Activated naive CD4-positive, alpha-beta T cell treated with anti-CD3 and anti-CD28 coated beads, Interleukin-2, amount 50 U/mL, for 16 hours (primary cell): ENCODE measurements at places on chromosomes 6 and 20.

DNA sequence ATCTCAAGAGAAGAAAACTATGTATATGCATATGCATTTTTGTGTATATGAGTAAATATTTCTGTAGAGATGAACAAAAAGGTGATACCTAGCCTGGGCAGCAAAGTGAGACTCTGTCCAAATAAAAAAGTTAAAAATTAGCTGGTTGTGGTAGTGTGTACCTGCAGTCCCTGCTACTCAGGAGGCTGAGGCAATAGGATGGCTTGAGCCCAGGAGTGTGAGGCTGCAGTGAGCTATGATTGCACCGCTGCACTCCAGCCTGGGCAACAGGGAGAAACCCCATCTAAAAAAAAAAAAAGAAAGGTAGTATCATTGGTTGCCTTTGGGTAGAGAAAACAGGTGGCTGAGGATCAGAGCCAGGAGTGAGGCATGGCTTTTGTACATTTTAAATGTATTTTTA lies 50.9 kb downstream of the KLHL31 start:
- no peak for DNase-seq

GRCh38 chr20:46739431-46740213 lies 30.2 kb downstream of the SLC2A10 start:
- no peak for DNase-seq

DNA sequence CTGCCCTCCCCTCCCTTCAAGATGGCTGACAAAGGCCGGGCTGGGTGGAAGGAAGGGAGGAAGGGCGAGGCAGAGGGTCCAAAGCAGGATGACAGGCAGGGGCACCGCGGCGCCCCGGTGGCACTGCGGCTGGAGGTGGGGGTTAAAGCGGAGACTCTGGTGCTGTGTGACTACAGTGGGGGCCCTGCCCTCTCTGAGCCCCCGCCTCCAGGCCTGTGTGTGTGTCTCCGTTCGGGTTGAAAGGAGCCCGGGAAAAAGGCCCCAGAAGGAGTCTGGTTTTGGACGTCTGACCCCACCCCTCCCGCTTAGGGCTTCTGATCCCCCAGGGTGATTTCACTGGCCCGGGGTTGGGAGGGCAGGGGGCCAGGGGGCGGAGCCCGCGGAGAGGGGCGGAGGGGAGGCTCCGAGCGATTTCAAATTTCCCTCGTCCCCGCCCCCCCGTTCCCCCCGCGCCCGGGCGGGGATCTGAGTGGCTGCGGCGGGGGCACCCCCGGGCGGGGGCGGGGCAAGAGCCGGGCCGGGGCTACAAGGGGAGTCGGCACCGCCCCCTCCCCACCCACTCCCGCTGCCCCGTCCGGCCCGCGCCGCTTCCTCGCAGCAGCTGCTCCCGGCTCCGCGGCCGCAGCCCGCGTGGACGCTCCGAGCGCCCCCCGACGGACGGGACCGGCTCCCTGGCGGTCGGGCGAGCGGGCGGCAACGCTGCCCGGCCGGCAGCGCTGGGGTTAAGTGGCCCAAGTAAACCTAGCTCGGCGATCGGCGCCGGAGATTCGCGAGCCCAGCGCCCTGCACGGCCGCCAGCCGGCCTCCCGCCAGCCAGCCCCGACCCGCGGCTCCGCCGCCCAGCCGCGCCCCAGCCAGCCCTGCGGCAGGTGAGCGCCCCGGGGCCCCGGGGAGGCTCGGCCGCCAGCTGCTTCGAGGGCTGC lies at the start of gene DNMT3B:
TSS of gene DNMT3B (plus strand) at position 555 of the 923 bp plus-strand sequence. CDS start 17,939 bp downstream, outside the sequence.
- DNase-seq: peak; percentile 77

- DNase-seq: no peak
Observed at GRCh38 chr6:102853249-102853955, 1459.9 kb downstream of the GRIK2 start.

DNA sequence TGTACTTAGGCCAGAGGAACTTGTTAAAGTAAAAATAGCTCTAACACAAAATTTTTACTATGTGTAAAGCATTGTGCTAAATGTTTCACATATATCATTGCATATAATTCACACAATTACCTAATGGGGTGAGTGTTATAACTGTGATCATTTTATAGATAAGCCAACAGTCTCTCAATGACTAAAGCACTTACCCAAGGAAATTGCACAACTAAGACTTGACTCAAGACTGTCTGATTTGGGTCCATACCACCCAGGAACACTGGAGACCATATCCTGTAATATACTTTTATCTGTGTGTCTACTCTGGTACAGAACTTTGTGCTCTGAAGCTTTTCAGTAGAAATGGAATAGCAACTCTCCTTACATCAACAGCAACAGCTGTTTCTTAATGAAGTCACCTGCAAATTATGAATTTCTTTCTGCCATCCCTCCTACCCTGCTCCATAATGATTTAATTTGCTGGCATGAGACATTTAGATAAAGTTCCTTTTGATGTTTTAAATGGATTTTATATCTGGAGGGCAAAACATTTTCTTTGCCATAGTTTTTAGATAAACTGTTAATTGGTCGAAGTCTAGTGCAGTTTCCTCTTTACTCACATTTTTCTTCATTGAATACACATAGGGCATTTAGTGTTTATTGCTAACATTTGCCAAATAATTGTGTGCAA lies 47.5 kb downstream of the TSPYL4 start:
- no peak for DNase-seq
